ENCODE measurements at places on chromosomes 2 and 18.

GRCh38 chr2:90076311-90076710 lies 1384.8 kb downstream of the RPIA start:
- no peak for DNase-seq

GRCh38 chr2:210226223-210226622 lies 976 bp upstream of the ACADL start:
- no peak for DNase-seq

DNA sequence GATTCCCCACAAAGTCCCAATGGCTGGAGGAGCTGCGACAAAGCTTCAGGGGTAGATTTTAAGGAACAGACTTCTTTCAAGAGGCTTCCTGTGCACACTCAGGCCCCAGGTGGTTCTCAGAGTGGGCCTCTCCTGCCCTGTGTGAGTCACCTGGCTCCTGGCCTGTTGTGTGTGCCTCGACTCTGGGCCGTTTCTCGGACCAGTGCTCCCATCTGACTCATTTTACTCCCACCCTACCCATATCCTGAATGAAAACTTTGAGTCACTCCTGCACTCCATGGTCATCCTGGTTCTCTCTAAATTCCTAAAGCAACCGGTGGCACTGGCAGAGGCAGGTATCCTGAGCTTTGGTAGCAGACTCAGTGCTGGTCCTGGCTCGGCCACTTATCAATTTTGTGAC lies 84.1 kb downstream of the CELF4 start:
- DNase-seq = no peak

DNA sequence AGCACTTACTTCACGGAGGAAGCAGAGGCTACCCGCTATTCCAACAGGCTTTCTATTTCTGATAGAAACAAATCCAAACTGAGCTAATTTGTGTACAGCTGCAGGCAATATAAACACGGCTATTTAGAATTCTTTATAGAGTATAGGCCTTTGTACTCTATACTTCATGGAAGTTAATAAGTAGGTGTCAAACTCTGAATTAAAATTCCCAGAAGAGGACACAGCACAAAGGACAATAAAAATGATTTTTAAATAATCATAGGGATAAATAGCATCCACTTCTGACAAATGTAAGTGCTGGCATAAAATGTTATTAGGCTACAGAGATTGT lies 261.5 kb downstream of the AFF3 start:
- DNase-seq = no peak

DNA sequence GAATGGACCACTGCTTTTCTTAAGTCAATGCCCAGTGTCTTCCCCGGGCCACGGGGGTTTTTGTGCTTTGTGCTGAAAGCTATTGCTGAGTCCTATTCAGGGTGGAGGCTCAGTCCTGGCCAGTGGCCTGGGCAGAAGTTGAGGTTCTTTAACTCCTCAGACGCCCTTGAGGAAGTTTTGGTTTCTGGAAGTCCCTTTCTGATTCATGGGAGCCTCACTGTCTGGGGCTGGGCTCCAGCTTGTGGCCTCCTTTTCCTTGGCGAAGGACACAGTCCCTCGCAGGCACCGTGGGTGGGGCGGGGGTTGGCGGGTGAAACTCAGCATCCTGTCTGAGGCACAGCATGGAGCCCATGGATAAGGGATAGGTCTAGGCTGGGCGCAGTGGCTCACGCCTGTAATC lies 465.2 kb upstream of the HS6ST1 start:
- no peak for DNase-seq

GRCh38 chr18:13451213-13451540 lies 232.6 kb downstream of the LDLRAD4 start:
- no peak for DNase-seq
